SJSA1 (cell line): ENCODE measurements at places on chromosomes 3 and 15. TPM values are rescaled to one million over a fixed set of nuclear protein-coding genes. Genes with fewer than 3 reads are reported as not detected.

KBTBD12 gene
- not detected in 2 replicates for total RNA-seq

SIDT1 gene
- not detected in 2 replicates for total RNA-seq

GABRB3 gene
- not detected in 2 replicates for total RNA-seq

CCR8 gene
- not detected in 2 replicates for total RNA-seq

IQCF5 gene
- not detected in 2 replicates for total RNA-seq

FBXO40 gene
- total RNA-seq: not detected in 2 replicates

SNX22 gene
- 0.05 TPM in 1 of 2 replicates, not detected in the other for total RNA-seq

SLC28A2 gene
- not detected in 2 replicates for total RNA-seq

DNA sequence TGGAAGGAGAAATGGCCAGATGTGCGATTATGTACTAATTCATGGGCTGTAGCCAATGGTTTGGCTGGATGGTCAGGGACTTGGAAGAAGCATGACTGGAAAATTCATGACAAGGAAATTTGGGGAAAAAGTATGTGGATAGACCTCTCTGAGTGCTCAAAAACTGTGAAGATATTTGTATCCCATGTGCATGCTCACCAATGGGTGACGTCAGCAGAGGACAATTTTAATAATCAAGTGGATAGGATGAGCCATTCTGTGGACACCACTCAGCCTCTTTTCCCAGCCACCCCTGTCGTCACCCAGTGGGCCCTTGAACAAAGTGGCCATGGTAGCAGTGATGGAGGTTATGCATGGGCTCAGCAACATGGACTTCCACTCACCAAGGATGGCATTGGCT is 490.9 kb upstream of the CBLB start:
- no peak overlapping the region for H3K27ac ChIP-seq
- no peaks in the 10 kb centered on the region for H3K4me1 ChIP-seq
- no peaks in the 10 kb centered on the region for H3K27me3 ChIP-seq
- DNase-seq: no peak
- H3K36me3 ChIP-seq: no peaks in the 10 kb centered on the region
- H3K4me3 ChIP-seq: no peak overlapping the region

GRCh38 chr3:182212479-182213076 is 500.9 kb downstream of the SOX2 start:
- no peak overlapping the region for H3K27ac ChIP-seq
- no peaks in the 10 kb centered on the region for H3K36me3 ChIP-seq
- H3K27me3 ChIP-seq: no peaks in the 10 kb centered on the region
- peaks cover 8% of the 10 kb centered on the region for H3K4me1 ChIP-seq

DNA sequence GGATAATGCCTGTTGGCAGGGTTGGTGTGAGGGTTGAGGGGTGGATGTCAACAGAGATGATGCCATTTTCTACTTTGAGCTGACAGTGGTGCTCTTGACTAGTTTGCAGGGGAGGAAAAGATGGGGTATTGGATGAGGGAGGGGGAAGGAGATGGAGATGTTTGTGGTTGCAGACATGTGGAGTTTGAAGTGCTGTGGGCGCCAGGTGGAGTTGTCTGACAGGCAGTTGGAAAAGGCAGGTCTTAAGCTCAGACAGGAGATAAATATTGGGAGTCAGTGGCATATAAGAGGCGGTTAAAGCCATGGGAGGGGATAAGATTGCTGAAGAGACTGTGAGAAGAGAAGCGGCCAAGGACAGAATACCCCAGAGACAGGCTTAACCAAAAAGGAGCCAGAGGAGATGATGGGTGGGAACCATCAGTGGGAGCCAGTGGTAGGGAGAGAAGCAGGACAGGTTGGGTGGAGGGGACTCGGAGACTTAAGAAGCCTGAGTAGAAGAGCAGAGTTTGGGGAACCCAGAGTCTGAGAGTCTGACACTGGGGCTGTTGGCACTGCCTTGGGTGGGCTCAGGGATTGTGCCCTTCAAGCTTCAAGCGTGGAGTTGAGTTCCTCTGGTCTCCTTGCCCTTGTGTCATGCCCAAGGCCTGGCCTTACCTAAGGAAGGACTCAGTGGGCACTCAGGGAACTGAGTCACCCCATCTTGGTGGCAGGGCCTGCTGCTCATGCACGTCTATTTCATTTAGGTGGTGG is 13.9 kb downstream of the COPG1 start:
- H3K4me1 ChIP-seq: no peaks in the 10 kb centered on the region
- H3K27ac ChIP-seq: no peak overlapping the region
- H3K4me3 ChIP-seq: no peak overlapping the region

DNA sequence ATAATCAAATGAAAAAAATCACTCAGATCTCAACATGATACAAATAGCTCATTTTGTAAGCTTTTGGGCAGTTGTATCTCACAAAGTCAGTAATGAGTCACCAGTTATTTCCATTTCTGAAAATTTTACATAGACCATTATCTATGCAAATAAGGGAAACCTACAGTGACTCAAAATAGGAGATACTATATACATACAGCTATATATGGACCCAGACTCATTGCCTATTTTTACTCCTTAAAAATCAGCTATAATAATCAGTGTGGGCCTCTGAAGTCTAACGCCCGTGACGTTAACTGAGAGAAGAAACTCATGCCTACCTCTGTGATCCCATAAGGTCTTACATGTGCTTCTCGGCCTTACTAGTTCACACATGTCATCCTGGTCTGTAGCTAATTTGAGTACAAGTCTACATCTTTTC is 31.6 kb downstream of the LRIG1 start:
- no peaks in the 10 kb centered on the region for H3K27me3 ChIP-seq
- H3K4me1 ChIP-seq: peaks cover 55% of the 10 kb centered on the region
- no peak overlapping the region for H3K27ac ChIP-seq
- H3K36me3 ChIP-seq: no peaks in the 10 kb centered on the region
- no peak overlapping the region for H3K4me3 ChIP-seq
- DNase-seq: no peak

- no peaks in the 10 kb centered on the region for H3K4me1 ChIP-seq
- no peak overlapping the region for H3K4me3 ChIP-seq
- DNase-seq: no peak
- no peaks in the 10 kb centered on the region for H3K27me3 ChIP-seq
Measured at GRCh38 chr3:81375921-81376320, 385.5 kb downstream of the GBE1 start.

- H3K36me3 ChIP-seq: no peaks in the 10 kb centered on the region
- H3K27ac ChIP-seq: peak overlapping the region; percentile 70
- no peak overlapping the region for H3K4me3 ChIP-seq
- DNase-seq: peak; percentile 71
- no peaks in the 10 kb centered on the region for H3K27me3 ChIP-seq
Measured at GRCh38 chr15:90680371-90680935, 36.7 kb upstream of the BLM start.

DNA sequence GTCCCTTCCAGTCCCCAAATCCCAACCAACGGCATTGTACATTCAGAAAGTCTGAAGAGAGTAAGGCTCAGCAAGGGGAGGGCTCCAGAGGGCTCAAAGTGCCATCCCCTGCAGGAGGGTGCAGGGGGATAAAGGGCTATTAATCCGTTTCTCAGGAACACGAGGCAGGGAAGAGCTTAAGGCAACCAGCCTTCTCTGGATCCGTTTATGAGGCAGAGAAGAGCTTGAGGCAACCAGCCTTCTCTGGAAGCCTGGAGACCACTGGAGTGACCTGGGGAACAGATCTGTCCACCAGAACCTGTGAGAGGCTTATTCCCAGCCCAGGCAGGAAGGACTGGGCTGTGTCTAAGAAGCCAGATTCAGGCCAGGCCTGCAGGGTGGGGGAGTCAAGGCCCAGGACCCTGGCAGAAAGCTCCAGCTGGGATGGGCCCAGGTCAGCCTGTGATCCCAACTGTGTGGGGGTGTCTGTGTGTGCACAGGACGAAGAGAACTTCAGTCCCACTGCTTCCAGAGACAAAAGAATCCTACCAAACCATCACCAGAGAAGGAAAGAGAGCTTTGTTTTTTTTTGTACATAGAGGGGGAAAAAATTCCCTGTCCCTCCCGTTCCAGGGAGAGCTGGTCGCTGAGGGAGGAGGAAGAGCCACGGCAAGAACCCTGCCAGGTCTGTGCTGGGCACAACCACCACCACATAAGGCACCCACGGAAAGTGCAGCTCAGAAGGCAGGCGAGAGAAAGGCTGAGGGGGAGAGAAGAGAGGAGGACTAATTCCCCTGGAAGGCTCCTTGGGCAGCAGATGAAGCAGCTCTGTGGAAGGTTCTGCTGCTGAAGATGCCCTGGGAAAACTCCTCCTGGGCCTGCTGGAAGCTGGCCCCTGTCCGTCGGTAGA is 1.6 kb upstream of the ULK3 start:
- peaks cover 9% of the 10 kb centered on the region for H3K4me1 ChIP-seq
- no peak overlapping the region for H3K27ac ChIP-seq
- H3K4me3 ChIP-seq: no peak overlapping the region
- no peaks in the 10 kb centered on the region for H3K27me3 ChIP-seq
- H3K36me3 ChIP-seq: peaks cover 36% of the 10 kb centered on the region

GRCh38 chr15:65363306-65363705 is 14.5 kb downstream of the IGDCC3 start:
- H3K27me3 ChIP-seq: peaks cover 11% of the 10 kb centered on the region
- no peak for DNase-seq
- H3K4me3 ChIP-seq: no peak overlapping the region
- no peaks in the 10 kb centered on the region for H3K36me3 ChIP-seq
- H3K4me1 ChIP-seq: no peaks in the 10 kb centered on the region

DNA sequence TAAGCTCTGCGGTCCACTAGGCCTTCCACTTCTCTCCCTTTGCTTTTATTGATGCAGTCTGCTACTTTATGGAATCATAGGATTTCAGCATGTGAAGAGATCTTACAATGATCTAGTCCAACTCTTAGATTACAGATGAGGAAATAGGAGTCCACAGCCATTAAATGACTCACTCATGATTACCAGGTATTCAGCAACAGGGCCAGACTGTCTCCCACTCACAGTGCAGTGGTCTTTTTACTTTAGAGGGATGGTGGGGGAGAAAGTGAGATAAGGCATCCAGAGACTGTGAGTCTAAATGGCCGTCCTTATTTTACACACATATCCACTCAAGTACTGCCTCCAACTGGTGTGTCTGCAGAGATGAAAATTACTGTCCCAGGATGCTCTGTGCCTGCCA is 88.5 kb upstream of the SKOR1 start:
- no peak overlapping the region for H3K4me3 ChIP-seq
- no peaks in the 10 kb centered on the region for H3K4me1 ChIP-seq
- no peaks in the 10 kb centered on the region for H3K27me3 ChIP-seq
- no peaks in the 10 kb centered on the region for H3K36me3 ChIP-seq

GRCh38 chr15:90002428-90002844 is 1.3 kb downstream of the ZNF710 start:
- no peaks in the 10 kb centered on the region for H3K27me3 ChIP-seq
- peaks cover 34% of the 10 kb centered on the region for H3K4me1 ChIP-seq
- H3K36me3 ChIP-seq: 0 out of 2 replicates have a peak, but pooled peaks cover 3% of the 10 kb centered on the region

DNA sequence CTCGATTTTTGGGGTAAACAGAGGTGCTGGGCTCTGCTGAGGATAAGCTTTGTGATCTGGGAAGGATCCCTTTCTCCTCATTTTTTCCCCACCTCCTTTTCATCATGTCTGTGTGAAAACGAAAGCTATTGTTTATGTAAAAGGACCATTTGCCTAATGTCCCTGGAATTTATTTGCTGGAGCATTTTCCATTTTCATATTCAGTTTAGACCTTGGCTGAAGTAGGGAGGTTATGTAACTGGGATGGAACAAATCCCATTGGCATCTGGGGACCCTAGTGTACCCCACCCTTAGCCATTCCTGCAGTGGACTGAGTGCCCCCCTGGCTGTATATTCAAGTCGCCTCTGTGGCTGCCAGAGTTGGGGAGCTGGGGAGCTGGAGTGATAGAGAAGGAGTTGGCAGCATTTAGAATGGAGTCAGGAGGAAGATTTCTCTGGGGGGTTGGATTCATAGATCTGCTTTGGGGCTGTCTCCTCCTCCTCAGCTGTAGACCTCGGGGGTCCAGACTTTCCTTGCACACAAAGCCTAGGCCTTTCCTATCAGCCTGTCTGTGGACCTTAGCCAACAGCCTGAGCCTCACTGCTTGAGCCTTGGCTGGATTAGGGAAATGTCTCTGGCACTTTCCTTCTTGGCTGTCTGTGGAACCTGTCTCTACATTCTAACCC is 270.4 kb upstream of the CTDSPL start:
- no peak for DNase-seq
- H3K4me3 ChIP-seq: no peak overlapping the region
- no peaks in the 10 kb centered on the region for H3K27me3 ChIP-seq
- H3K27ac ChIP-seq: peak overlapping the region; percentile 62

- no peak overlapping the region for H3K27ac ChIP-seq
- no peaks in the 10 kb centered on the region for H3K36me3 ChIP-seq
- no peak overlapping the region for H3K4me3 ChIP-seq
Measured at GRCh38 chr15:87734571-87735373, 521.8 kb downstream of the NTRK3 start.

DNA sequence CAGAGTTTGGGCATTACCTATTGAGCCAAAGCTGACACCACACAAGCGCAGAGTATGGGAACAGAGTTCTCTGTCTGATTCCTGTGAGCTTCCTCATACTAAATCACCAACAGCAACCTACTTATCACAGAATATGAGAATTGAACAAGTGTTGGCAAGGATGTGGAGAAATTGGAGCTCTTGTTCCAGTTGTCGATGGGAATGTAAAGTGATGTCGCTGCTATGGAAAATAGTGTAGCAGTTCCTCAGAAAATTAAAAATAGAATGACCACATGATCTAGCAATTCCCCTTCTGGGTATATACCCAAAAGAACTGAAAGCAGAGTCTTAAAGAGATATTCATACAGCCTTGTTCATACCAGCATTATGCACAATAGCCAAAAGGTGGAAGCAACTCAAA is 33.4 kb downstream of the CD86 start:
- H3K27ac ChIP-seq: no peak overlapping the region
- no peaks in the 10 kb centered on the region for H3K27me3 ChIP-seq
- no peaks in the 10 kb centered on the region for H3K36me3 ChIP-seq
- no peak overlapping the region for H3K4me3 ChIP-seq
- no peaks in the 10 kb centered on the region for H3K4me1 ChIP-seq

GRCh38 chr3:168981396-168981795 is 682.1 kb downstream of the MECOM start:
- no peaks in the 10 kb centered on the region for H3K4me1 ChIP-seq
- H3K36me3 ChIP-seq: no peaks in the 10 kb centered on the region
- H3K27ac ChIP-seq: no peak overlapping the region
- H3K27me3 ChIP-seq: no peaks in the 10 kb centered on the region; the same call in none of the 2 replicates
- H3K4me3 ChIP-seq: no peak overlapping the region
- DNase-seq: no peak

DNA sequence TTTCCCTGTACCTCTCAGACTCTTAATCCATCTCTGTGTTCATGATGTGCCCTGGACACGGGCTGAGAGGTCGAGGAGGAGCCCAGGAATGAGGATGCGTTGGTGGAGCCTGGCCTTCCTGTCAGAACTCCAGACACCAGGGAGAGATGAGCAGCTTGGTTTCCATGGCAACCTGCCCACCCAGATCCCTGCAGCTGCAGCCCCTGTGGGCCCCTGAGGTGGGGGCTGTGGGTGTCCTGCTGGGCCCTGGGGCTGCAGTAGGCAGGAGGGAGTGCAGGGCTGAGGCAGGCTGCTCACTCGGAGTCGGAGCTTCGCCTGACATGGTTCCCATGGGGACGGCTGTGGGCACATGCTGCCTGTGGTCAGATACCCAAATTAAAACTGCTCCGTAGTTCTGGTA is 7.7 kb upstream of the SCN10A start:
- no peaks in the 10 kb centered on the region for H3K36me3 ChIP-seq
- H3K4me3 ChIP-seq: no peak overlapping the region
- peaks cover 2% of the 10 kb centered on the region; the same call in 1 of the 2 replicates for H3K27me3 ChIP-seq
- H3K27ac ChIP-seq: no peak overlapping the region
- DNase-seq: no peak
- peaks cover 7% of the 10 kb centered on the region for H3K4me1 ChIP-seq

- no peak for DNase-seq
- no peaks in the 10 kb centered on the region for H3K27me3 ChIP-seq
- peaks cover 22% of the 10 kb centered on the region for H3K36me3 ChIP-seq
- H3K4me3 ChIP-seq: no peak overlapping the region
- no peaks in the 10 kb centered on the region for H3K4me1 ChIP-seq
- H3K27ac ChIP-seq: no peak overlapping the region
Measured at GRCh38 chr15:89870006-89870405, 23.8 kb downstream of the AP3S2 start.
